ENCODE measurements at places on chromosomes 2 and 18.
A peak's percentile ranks its signal among the peaks of the same experiment; 100 is the strongest.

- no peak for DNase-seq
These were observed 174.0 kb upstream of the SLC8A1 start for GRCh38 chr2:40625849-40626248.

DNA sequence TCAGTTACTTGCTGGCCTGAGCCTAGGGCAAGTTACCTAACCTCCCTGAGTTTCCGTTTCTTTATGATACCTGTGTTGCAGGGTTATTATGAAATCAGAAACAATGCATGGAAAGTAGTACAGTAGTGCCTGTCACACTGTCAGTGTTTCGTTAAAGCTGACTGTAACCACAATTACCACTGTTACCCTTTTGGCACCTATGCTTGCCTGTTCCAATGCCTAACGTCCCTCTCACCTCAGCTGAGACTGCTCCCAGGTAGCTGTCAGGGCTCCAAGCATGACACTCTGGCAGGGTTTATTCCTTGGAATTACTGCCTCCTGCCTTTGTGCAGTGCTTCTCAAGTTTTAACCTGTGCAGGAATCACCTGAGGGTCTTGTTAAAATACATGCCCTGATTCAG is 135.2 kb upstream of the RBMS1 start:
- DNase-seq: no peak

GRCh38 chr18:10061566-10062140 is 147.8 kb downstream of the VAPA start:
- DNase-seq: no peak

DNA sequence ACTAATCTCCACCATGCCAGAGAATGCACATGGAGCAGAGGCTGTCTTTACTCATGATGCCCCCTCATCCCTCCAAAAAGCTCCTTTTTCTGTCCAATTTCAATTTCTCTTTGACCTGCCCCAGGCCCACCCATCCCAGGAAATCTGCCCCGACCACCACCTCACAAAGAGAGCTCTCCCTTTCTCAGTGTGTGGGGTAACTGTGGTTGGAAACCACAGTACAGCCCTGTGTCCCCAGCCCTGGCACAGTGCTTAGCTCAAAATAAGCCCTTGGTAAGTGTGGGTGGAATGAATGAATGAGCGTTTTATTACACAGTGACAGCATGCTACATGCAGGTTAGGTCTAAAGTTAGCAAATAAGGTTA is 43.7 kb upstream of the CAB39 start:
- DNase-seq: no peak

DNA sequence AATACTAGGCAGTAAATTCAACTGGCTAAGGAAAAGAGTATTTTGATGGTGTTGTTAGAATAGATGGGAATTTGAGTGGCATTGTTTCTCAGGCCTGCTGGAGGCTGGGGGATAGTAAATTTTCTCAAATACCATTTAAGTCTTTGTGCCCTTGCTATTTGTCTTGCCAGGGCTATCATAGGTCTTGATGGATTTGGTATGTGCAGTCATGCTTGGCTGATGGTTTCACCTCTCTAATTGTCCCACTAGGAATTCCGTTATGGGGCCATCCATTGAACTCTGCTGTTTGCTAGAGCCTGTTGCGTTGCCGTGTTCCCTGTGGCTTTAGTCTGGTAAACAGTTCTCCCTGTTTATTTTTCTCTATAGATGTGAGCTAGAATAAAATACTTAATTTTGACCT is 438.1 kb upstream of the FAM98A start:
- no peak for DNase-seq

DNA sequence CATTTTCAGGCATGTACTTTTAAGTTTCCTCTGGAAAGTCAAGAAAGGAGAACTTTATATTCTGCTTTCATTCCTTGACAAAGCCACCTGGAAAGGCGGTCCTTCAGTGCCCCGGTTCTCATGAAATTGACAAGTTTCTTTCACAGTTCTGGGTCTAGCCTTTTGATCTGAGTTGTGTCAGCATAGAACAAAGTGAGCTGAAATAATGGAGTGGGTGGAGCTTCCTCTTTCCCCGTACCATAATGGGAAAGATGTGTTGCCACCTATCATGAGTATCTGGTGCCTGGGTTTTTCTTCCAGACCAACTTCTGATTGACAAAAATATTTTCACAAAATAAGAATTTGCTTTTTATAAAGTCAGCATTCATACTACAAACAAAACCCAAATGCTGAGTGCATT is 49.3 kb downstream of the PTRHD1 start:
- no peak for DNase-seq

- DNase-seq: no peak
These were observed 223.9 kb upstream of the RGPD4 start for GRCh38 chr2:107602801-107603200.

GRCh38 chr2:21552981-21553380 is 429.2 kb downstream of the TDRD15 start:
- DNase-seq: no peak

DNA sequence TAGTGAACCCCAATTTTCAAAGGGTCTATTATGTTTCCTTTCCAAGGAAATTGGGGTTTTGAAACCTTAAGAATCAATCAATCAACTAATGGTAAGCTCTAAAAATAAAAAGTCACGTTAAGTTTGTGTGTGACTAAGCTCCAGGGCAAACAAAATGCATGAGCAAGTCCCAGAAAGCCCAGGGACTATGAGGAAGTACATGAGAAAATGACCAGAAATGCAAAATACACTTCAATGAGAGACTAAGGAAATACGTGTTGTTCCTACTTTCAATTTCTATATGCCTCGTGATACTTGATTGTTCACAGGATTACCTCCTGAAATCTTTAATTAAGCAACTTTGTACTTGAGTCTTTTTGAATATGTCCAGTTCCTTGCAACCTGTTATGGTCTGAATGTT is 684.4 kb upstream of the SYT4 start:
- DNase-seq: no peak

DNA sequence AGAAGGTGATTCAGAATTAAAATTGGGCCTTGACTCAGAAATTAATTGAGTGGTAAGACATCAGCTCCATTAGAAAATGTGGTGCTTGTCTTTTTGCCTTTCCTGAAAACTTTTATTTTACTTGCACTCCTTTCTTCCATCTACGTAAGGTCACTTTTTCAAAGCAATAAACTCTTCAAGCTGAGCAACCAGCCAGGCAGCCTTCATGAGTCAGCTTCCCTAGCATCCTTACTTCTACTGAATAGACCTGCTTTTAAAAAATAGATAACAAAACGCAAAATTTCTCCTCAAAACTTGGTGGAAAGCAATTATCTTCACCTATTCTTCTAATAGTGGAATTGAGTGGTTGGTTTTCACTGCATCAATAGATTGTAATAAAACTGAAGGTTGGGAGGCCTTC is 504.2 kb downstream of the ARHGAP15 start:
- no peak for DNase-seq

DNA sequence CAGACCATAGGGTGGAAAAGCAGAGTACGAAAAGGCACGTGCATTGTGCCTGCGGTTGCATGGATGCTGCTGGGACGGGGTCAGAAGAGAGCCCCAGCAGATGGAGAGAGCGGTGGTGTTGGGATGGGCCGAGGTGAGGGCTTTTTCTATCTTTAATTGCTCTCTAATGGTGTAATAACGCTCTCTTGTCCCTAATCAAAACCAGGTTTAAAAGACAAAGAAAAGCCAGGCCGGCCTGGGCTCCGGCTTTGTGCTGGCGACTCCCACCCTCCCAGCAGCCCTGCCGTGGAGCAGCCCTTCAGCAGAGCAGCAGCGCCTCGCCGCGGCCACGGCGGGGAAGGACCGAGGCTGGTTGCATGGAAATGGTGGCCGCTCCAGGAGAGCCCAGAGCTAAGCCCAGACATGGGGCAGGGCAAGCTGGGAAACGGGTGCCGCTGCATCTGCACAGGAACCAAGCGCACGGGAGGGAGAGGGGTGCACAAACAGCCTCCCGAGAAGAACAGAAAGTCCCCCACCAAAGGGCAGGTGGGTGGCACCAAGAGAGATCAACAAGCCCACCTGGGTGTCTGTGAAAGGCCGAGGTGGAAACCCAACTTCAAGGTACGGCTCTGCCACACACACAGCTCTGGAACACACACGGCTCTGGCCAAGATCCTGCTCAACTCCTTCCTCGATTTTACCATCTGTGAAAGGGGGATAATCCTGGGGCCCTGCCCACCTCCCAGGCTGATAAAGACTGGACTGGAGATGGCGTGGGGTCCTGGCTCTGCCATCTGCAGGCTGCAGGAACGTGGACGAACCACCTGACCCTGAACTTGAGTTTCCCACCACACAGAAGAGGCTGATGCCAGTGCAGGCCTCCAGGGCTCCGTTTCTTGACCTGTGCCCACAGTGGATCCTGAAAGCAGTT is 15.0 kb downstream of the HS1BP3 start:
- DNase-seq: peak; percentile 67

DNA sequence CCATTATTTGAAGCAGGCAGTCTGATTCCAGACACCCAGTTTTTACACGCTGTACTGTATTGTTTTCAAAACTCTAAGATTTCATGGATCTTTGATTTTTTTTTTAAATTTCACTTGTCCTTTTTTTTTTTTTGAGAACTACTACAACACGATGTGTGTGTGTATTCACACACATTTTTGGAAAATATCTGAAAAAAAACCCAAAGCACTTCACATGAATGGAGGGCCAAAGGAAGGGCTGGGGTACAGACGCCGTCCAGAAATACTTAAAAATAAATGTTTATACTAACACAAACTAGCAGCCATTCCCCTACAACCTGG is 314 bp upstream of the SSB start:
- no peak for DNase-seq

GRCh38 chr2:190303647-190304046 is 16.0 kb downstream of the HIBCH start:
- no peak for DNase-seq

DNA sequence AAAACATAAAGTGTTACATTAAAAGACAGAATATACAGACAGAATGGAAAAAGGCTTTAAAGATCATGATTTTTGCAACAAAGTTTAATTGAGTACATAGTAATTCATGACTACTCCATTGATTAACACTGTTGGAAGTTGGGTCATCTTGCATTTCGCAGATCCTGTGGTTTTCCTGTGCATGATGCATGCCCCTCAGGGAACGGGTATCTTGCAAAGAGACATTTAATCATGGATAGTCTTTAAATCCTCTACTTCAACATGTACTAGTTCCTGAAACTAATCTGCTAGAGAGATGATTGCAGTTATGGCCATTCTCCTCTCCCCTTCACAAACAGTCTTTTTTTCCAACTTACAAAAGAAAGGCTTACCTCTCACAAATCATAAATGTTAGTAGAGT is 155.6 kb upstream of the DSEL start:
- no peak for DNase-seq

GRCh38 chr2:161412346-161412745 is 3.8 kb upstream of the TBR1 start:
- DNase-seq: no peak

DNA sequence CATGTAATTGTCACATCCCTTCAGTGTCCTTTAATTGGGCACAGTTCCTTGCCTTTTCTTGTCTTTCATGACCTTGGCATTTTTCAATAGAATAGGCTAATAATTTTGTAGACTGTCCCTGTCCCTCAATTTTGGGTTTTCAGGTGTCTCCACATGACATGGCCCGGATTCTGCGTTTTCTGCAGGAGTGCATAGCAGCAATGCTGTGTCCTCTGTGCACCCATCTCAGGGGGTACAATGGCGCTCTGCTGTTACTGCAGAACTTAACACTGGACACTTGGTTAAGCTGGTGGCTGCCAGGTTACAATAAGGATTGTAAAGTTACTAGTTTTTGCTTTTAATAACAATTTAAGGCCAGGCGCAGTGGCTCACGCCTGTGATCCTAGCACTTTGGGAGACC is 51.3 kb downstream of the INPP5D start:
- no peak for DNase-seq

- DNase-seq: no peak
These were observed 61.7 kb downstream of the LDLRAD4 start for GRCh38 chr18:13280070-13280795.

- DNase-seq: no peak
These were observed 379.4 kb upstream of the RAB12 start for GRCh38 chr18:8229787-8230186.

GRCh38 chr2:137173463-137173862 is 408.1 kb downstream of the THSD7B start:
- DNase-seq: no peak

Data from NCI-H774 (cell line).